ENCODE measurements at places on chromosomes 4 and X. TPM values are rescaled to one million over a fixed set of nuclear protein-coding genes. Genes with fewer than 3 reads are reported as not detected.

The TEX13D gene
- total RNA-seq: not detected

The GAGE12F gene
- not detected for total RNA-seq

The BMPR1B gene
- total RNA-seq: 3.2 TPM

The MAGEC3 gene
- not detected for total RNA-seq

The EPGN gene
- 0.29 TPM for total RNA-seq
